GM12864 (cell line): ENCODE measurements at places on chromosomes 16 and 17.

- DNase-seq, result no peak
These were observed 16.1 kb upstream of the KCNJ2 start for GRCh38 chr17:70153210-70153609.

DNA sequence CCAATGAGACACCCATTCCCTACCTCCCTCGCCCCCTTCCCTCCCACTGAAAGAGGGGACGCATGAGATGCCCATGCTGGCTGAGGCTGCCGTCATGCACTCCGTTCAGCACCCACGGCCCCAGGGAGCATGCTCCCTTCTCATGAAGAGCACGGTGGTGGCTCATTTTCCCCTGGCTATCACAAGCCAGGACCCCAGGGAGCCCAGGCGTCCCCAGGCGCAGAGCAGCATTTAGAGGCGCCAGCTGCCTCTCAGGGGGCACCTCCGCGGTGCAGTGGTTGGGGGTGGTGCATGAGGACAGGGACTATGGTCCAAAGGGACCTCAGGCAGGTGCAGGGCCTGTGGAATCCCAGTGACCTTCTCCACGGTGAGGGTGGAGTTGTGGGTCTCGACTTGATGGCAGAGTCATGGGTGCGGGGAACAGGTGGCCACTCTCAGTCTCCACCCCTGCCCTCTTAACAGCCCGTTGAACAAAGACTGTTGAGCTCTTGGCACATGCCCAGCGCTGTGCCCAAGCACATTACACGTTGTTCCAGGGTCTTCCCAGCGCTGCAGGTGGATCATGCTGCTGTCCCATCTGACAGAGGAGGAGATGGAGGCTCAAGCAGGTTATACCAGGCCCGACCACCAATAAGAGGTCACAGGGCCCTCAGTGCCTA is 13.6 kb downstream of the KIF19 start:
- no peak for DNase-seq

- no peak for DNase-seq
These were observed 12.4 kb upstream of the SUPT4H1 start for GRCh38 chr17:58364270-58364942.

GRCh38 chr17:76234354-76234679 is 6.0 kb downstream of the RNF157 start:
- DNase-seq, result peak; percentile 39

DNA sequence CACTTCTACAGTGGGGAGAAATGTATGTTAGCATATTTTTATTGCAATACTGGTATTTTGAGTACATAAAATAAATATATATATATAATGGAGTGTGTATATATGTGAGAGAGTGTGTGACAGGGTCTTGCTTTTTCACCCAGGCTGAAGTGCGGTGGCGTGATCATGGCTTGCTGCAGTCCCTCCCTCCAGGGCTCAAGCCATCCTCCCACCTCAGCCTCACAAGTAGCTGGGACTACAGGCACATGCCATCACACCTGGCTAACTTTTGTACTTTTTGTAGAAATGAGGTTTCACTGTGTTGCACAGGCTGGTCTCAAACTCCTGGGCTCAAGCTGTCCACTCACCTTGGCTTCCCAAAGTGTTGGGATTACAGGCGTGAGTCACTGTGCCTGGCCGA is 4.1 kb downstream of the CYLD start:
- DNase-seq, result no peak

DNA sequence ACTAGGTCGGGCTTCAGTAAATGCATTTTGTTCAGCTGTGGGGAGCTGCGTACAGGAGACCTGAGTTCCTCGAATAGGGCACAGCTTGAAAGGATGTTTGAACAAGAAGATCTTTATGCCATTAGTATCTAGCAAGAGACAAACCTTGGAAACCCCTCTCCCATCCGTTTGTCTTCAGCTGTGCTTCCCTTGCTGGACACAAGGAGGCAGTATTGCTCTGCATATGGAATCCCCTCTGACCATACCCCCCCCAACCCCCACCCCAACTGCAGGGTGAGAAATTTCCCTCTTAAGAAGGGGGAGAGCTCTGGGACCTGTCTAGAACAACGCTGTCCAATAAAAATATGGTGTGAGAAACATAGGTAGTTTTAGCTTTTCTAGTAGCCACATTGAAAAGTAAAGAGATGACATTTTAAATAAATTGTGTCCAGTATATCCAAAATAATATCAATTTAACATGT is 1.6 kb downstream of the MRM1 start:
- DNase-seq, result peak; percentile 49

GRCh38 chr17:29069526-29070041 is 26.6 kb downstream of the PIPOX start:
- DNase-seq, result no peak

DNA sequence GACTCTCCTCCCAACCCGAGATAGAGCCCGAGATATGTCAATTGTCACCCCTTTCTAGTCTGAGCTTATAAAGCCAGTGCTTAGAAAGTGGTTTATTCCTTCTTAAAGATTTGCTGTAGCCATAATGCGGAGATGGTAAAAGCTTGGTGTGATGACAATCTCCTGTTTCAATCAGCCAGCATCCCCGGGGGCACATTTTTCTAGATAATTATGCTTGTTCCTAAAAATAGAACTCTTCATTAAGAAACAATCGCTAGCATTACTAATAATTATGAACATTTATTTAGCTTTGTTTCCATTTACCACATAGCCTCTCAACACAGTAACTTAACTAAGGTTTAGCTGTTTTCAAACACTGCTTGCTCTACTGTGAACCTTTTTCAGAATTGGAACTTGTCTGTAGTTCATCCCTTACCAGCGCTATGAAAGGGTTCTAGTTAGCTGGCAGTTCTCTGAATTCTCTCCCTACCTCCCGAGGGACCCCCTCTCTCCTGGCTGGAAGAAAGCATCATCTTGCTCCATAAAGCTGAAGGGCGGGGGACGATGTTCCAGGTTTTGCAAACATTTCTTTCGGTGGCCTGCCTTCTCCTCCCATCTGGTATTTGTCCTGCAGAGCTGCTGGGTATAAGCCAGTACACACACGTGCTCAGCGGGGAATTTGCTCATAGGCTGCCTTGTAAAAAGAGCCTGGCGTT is 922 bp upstream of the MRPL58 start:
- no peak for DNase-seq

DNA sequence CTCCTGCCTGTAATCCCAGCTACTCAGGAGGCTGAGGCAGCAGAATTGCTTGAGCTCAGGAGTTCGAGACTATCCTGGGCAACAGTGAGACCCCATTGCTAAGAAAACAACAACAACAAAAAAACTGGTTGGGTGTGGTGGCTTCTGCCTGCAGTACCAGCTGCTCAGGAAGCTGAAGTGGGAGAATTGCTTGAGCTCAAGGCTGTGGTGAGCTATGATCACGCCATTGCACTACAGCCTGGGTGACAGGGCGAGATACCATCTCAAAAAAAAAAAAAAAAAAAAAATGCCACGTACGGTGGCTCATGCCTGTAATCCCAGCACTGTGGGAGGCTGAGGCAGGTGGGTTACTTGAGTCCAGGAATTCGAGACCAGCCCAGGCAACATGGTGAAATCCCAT is 34.1 kb downstream of the NME2 start:
- DNase-seq, result no peak

DNA sequence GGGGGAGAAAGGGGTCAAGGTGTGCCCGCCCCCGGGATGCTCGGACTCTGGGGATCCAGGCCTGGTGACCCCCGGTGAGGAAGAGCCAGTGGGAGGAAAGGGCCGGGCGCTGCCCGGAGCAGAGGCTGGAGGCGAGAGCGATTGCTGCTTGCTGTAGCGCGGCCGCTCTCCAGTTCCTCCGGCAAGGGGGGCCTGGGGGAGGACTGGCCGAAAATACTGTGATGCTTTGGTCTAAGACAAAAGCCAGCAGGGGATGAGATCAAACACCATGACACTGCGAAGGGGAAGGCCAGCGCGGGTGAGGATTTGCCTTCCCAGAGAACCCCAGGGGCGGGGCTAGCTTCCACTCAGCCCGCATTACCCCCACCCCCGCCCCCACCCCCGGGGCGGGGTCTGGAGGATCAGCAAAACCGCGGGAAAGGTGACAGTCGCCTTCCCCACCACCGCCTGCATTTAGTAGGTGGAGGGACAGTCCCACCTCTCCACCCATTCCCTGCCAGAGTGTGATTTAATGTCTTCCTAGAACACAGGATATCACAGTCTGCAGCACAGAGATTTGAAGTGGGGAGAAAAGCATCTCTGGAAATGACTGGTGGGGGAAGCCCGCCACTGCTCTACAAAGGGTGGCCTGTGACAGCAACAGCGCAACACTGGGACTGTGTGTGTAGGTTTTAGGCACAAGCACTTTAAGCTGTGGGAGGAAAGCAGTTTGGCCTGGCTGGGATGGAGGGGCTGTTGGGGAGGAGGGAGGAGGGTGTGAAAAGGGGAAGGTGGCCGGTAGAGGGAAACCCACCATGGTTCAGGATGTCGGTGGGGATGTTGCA is 25.7 kb downstream of the MRC2 start:
- DNase-seq, result peak; percentile 53

GRCh38 chr17:50905460-50905803 is 39.3 kb upstream of the TOB1 start:
- DNase-seq, result no peak

DNA sequence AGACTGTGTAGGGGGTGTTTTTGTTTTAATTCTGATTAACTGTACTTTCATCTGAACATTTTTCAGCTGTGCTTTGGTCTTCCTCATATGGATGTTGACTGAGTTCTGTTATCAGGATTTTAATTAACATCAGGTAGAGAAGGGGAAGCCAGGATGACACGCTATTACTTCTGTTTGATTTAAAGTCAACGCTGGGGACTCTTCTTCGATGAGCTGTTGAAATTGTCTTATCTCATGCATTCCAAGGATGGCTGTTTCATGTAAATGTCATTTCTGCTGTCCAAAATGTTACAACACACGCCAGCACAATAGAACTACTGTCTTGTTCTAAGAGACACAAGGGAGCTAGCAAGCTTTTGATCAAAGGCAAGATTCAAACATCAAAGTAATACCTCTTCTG is 263.3 kb upstream of the CDH5 start:
- DNase-seq, result no peak

GRCh38 chr17:83196973-83197880 is 117.8 kb downstream of the METRNL start:
- no peak for DNase-seq

DNA sequence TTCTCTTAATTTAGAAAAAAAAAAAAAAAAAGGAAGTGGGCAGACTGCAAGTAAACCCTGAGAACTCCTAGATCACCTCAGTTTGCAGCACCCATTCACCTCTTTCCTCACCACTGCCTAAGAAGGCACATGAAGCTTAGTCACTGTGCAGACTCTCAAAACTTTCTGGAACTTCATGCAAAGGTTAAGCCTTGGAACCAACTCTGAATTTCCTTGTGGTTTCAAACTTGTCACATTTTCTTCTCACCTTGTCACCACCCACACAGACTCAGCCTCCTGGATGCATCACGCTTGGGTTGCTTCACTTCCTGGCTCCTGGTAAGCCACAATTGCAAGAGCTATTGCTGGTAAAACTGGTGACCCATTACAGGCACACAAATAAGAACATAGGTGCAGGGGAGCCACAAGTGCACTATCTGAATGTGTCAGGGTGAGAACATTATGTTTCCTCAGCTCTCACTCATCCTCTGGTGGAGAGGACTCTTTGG is 15.0 kb upstream of the CPD start:
- DNase-seq, result peak; percentile 94
